ENCODE measurements at places on chromosomes 13 and 19. TPM values are rescaled to one million over a fixed set of nuclear protein-coding genes. Genes with fewer than 3 reads are reported as not detected.

Gene CEACAM6
- total RNA-seq = not detected

Gene SIGLEC12
- total RNA-seq = 0.98 TPM

Gene PLPPR2
- total RNA-seq = 2.3 TPM

Gene EPS8L1
- total RNA-seq = 3.9 TPM

Gene SYT5
- not detected for total RNA-seq

Gene PPFIA3
- 4.5 TPM for total RNA-seq

Gene PGLYRP2
- not detected for total RNA-seq

Gene AZU1
- total RNA-seq = not detected

Gene ZNF665
- total RNA-seq = 2.3 TPM

Gene ZNF418
- total RNA-seq = 1.5 TPM

DNA sequence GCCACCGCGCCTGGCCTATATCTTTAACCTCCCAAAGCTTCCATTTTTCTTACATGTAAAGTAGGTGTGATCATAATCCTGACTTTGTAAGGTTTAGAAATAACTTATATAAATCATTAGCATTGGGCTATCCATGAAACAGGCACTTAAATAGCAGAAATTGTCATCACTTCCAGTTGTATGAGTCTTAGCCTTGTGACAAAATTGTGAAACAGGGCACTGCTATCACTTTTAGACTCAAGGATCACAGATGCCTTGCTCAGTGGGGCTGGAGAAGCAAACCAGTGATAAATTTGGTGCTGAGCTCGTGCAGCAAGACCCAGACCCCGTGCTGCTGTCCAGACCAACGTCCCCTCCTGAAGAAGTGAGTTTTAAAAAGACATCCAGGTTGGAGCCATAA is 209.7 kb downstream of the KATNAL1 start:
- H3K4me1 ChIP-seq = no peaks in the 10 kb centered on the region
- H3K4me3 ChIP-seq = no peak overlapping the region
- H3K27ac ChIP-seq = no peak overlapping the region
- no peaks in the 10 kb centered on the region for H3K36me3 ChIP-seq

DNA sequence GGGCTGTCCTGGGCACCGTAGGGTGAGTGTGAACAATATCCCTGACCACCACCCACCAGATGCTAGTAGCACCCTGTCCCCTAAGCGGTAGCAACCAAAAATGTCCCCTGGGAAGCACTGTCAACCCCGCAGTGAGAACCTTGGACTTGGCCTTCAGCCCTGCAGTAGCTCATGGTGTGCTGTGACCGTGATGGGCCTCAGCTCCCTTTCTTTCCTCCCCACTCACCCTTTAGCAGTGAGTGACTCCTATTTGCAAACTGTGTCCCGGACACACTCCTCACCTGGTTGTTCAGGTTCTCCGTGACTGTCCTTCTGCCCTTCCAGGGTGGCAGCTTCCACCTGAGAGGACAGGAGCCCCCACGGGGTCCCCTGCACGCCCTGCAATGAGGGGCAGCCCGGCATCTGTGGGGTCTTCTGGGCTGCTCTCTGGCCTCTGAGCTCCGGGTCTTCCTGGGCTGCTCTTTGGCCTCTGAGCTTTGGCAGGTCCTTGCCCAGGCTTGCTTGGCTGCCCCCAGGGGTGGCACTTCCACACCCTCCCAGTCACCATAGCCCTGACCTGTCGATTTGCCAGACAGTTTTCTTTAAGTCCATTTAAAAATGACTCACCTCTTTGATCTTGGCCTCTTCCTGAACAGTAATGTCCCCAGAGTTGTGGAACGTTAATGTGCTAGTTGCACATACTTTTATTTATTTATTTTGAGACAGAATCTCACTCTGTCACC is 3.8 kb downstream of the KDM4B start:
- peak overlapping the region; percentile 60 for H3K27ac ChIP-seq
- H3K4me3 ChIP-seq = no peak overlapping the region
- peaks cover 36% of the 10 kb centered on the region for H3K4me1 ChIP-seq

DNA sequence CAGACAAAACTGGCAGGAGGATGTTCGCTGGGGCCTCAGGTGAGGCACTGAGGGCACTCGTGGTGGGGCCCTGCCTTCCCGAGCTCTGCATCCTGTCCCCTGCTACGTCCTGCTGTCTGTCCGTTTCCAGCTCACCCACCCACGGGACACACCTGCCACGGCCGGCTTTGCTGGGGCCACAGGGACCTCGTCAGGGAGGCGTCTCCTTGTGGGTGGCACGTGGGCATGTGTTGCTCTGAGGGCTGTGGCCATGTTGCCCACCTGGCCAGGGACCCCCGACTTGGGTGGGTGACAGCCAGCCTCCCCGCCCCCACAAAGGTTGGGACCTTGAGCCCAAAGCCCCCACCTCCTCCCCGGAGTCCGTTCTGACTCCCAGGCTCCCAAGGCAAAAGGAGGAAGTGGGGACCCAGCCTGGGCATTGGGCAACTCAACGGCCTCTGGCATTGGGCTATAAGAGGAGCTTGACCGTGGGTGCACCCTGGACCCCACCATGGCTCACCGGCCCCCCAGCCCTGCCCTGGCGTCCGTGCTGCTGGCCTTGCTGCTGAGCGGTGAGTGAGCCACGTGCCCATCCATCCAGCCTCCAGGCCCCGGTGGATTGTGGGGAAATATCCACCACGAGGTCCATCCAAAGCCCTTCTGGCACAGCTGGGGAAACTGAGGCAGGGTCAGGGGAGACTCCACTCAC is at the start of gene PRTN3:
Gene PRTN3, plus strand, starts transcription at position 481 of the 688 bp plus-strand sequence. Its CDS starts 10 bp downstream, at position 491.
- no peak for DNase-seq
- peaks cover 20% of the 10 kb centered on the region for H3K27me3 ChIP-seq

GRCh38 chr13:30196025-30196424 is 111.3 kb downstream of the KATNAL1 start:
- no peak overlapping the region for H3K27ac ChIP-seq
- no peak for DNase-seq
- H3K36me3 ChIP-seq = peaks cover 2% of the 10 kb centered on the region
- H3K4me1 ChIP-seq = no peaks in the 10 kb centered on the region

- H3K4me3 ChIP-seq = no peak overlapping the region
- H3K27ac ChIP-seq = no peak overlapping the region
- no peaks in the 10 kb centered on the region for H3K27me3 ChIP-seq
- DNase-seq = no peak
- no peaks in the 10 kb centered on the region for H3K36me3 ChIP-seq
These were observed 29.5 kb downstream of the SLC15A1 start for GRCh38 chr13:98722958-98723357.

DNA sequence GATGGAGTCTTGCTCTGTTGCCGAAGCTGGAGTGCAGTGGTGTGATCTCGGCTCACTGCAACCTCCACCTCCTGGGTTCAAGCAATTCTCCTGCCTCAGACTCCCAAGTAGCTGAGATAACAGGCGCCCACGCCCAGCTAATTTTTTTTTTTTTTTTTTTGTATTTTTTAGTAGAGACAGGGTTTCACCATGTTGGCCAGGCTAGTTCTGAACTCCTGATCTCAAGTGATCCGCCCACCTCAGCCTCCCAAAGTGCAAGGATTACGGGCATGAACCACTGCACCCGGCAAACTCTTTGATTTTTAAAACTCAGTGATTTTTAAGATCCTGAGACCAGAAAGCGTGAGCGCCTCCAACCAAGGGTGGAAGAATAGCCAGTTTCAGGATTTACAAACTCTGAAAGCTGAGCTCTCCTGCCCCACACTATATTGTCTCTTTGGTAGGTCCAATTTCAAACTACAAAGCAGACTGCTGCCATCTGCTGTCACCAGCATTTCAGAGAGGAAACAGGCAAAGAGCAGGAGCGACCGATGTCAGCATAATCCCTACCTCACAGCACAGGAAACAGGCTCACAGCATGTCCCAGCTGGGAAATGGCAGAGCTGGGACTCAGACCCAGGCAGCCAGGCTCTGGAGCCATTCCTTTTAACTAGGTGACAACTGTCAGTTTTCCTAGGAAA is 9.2 kb downstream of the NOSIP start:
- peaks cover 46% of the 10 kb centered on the region for H3K4me1 ChIP-seq
- DNase-seq = peak; percentile 87
- peak overlapping the region; percentile 69 for H3K27ac ChIP-seq
- H3K36me3 ChIP-seq = peaks cover 22% of the 10 kb centered on the region
- no peaks in the 10 kb centered on the region for H3K27me3 ChIP-seq

DNA sequence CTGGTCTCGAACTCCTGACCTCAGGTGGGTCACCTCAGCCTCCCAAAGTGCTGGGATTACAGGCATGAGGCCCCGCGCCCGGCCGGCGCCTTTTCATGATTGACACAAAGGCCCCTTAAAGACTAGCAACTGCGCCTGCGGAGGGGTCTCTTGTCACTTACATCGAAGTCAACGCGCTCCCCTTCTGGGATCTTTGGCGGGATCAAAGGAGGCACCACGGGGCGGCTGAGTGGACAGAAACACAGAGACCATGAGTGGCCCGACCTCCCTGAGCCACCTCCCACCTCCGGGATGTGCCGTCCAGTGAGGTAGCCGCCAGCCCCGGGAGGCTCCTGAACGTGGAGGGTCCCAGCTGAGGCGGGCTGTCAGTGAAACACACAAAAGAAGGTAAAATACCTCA is 7.3 kb downstream of the TNNT1 start:
- H3K36me3 ChIP-seq = no peaks in the 10 kb centered on the region
- no peak overlapping the region for H3K4me3 ChIP-seq
- DNase-seq = no peak
- peaks cover 10% of the 10 kb centered on the region for H3K4me1 ChIP-seq
- H3K27ac ChIP-seq = no peak overlapping the region

DNA sequence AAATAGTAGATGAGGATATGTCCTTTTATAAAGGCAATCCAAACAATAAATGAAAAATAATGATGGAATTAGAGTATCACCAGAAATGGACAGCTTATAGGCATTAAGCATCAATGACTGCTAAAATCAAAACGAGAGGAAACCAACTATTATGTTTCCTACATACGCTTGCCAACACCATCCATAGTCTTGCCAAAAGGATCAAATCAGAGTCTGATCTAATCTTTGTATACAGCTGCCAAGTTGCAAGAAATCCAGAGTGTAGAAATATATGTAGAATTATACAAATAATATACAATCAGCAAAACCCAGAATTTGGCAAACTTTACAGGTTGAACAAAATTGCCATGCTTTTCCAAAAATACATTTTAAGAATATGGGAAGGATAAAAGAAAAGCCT is 1661.6 kb downstream of the SLITRK1 start:
- no peak overlapping the region for H3K27ac ChIP-seq
- DNase-seq = no peak
- no peak overlapping the region for H3K4me3 ChIP-seq
- no peaks in the 10 kb centered on the region for H3K27me3 ChIP-seq
- no peaks in the 10 kb centered on the region for H3K36me3 ChIP-seq

DNA sequence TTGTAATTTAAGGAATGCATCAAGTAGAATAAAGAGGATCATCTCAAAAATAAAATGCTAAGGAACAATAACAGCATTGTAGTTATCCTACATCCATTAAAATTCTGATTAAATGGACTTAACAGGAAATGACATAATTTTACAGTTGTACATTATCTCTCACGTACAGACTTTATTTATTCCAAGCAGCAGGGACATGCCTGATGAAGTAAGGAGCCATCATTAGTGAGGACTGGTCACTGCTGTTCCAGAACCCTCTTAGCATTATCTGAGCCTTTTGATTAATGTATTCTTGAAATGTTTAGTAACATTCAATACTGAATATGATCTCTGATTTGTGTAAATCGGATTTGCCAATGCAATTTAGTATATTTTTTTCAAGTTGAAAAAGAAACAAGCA is 516.1 kb downstream of the DACH1 start:
- H3K4me1 ChIP-seq = no peaks in the 10 kb centered on the region
- no peak overlapping the region for H3K27ac ChIP-seq
- no peaks in the 10 kb centered on the region for H3K36me3 ChIP-seq
- H3K4me3 ChIP-seq = no peak overlapping the region

DNA sequence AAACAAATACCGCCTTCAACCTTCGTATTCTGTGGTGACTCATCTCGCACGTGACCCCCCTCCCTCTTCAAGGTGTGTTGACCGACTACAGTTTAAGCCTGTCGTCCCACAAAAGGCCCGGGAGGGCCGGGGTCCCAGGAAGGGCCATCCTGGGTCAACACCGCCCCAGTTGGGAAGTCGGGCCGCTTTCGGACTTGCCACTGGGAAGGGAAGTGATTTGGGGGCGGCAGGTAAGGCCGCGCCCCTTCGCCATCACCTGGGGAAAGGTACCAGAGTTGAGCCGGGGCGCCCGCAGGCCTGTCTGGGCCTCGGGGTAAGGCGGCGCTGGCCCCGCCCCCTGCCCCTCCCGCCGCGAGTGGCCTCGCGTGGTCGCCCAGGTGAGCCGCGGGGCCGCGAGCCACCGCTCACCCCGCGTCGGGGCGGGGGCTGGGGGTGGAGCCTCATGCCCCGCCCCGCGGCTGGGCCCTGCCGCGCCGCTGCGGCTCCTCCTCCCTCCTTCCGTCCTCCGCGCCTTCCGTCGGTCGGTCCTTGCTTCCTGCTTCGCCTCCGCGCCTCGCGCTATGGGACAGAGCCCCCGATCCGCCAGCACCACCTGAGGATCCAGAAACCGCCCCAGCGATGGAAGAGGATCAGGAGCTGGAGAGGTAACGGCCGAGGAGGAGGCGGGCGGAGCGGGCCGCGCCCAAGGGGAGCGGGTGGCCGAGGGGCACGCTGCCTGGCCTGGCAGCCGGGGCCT is at the start of gene POLR1D:
Gene POLR1D, plus strand, starts transcription at position 527 of the 736 bp plus-strand sequence. Its CDS starts 92 bp downstream, at position 619.
- peak within 1 kb of the TSS; percentile 98 for H3K27ac ChIP-seq
- peaks cover 48% of the 10 kb centered on the region for H3K4me1 ChIP-seq
- H3K4me3 ChIP-seq = peak within 1 kb of the TSS; percentile 98
- peak; percentile 94 for DNase-seq
- H3K27me3 ChIP-seq = no peaks in the 10 kb centered on the region

- no peaks in the 10 kb centered on the region for H3K36me3 ChIP-seq
- peaks cover 18% of the 10 kb centered on the region for H3K4me1 ChIP-seq
- no peak overlapping the region for H3K4me3 ChIP-seq
- H3K27ac ChIP-seq = no peak overlapping the region
- peak; percentile 91 for DNase-seq
- H3K27me3 ChIP-seq = no peaks in the 10 kb centered on the region
These were observed 42.2 kb downstream of the DLEU7 start for GRCh38 chr13:50801087-50801931.

- no peak overlapping the region for H3K27ac ChIP-seq
- no peaks in the 10 kb centered on the region for H3K36me3 ChIP-seq
- H3K4me3 ChIP-seq = no peak overlapping the region
- H3K4me1 ChIP-seq = peaks cover 3% of the 10 kb centered on the region
- H3K27me3 ChIP-seq = peaks cover 40% of the 10 kb centered on the region
These were observed 8.7 kb upstream of the IGFL3 start for GRCh38 chr19:46133101-46133627.

DNA sequence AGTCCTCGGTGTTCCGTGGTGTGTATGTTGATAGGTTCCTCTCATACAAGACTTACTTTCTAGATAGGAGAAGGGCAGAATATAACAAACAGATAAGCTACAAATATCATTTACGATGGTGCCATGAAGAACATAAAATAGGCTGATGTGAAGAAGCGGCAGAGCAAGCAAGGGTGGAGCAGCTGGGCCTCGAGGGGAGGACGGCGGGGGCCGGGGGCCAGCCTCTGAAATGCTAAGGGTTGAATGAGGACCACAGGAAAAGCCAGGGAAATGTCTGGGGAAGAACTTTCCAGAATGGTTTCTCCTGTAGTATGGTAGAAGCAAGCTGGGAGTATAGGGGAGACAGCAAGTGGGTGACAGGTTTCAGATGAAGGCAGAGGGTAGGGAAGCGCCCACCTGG is 529.5 kb downstream of the LIG4 start:
- H3K27ac ChIP-seq = no peak overlapping the region
- H3K27me3 ChIP-seq = no peaks in the 10 kb centered on the region
